ENCODE measurements at places on chromosomes 2 and 18.

DNA sequence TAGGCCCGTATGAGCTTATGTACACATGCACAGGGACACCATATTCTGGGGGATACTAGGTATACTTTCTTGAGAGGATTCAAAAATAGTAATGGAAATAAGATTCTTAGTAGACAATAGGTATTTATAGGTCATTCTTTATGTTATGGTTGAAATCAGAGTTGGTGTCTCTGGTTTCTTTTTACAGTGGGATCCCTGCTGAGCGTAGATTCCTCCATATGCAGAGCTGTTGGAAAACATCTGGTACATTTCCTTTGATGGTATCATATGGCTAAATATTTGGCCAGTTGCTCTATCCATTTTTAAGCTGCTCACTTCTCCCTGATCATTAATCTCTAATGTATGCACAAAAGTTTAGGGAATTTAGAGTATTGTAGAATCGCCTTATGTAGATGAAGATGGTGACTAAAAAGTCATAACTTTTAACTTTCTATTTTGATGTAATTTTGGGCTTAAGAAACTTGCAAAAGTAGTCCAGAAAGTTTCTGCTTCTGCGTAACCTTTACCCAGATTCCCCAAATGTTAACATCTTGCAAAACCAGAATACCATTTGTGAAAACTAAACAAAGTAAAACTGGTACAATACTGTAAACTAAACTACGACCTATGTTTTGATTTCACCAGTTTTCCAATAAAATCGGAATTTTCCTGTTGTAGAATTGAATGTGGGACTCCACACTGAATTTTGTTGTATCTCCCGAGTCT lies 5.4 kb downstream of the ARHGAP28 start:
- no peak for DNase-seq

- no peak for DNase-seq
Measured at GRCh38 chr2:99623613-99624012, 133.8 kb upstream of the REV1 start.

DNA sequence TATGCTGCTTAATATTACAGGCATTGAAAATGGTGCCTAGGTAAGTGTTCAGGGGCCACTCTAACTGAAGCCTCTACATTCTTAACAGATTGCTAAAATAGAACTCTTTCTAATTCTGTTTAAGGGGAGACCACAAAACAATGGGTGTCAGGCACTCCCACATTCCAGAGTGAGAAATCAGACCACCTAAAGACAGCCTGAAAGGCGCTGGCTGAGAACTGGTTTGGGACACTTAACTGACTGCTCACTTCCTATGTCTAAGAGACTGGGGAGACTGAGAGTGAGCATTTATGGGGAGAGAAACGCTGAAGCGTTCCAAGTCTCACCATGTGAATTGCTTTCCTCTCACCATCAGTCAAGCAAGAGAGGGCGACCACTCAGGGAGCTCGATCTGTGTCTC lies 108.8 kb upstream of the ITGB6 start:
- no peak for DNase-seq

- DNase-seq, result no peak
Measured at GRCh38 chr2:95074663-95075439, 46.8 kb downstream of the MRPS5 start.

GRCh38 chr2:127361929-127362885 lies 25.6 kb downstream of the MAP3K2 start:
- no peak for DNase-seq

DNA sequence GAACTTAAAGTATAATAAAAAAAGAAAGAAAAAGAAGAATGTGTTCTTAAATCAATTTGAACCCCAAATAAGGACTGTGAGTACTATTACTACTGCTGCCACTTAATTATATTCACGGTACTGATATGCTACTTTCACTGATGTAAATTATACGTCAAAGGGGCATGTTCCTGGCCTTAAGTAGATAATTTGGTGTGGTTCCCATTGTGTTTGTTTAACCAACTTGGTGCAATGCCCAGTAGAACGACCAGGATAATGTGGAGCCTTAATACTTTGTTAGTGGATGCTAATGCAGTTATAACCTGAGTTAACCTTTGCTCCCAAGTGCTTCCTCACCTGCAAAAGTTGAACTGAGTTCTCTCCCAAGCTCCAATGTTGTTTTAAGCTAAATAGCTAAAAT lies 142.0 kb downstream of the NR4A2 start:
- no peak for DNase-seq

- DNase-seq, result no peak
Measured at GRCh38 chr18:72194072-72194471, 350.1 kb downstream of the CBLN2 start.

DNA sequence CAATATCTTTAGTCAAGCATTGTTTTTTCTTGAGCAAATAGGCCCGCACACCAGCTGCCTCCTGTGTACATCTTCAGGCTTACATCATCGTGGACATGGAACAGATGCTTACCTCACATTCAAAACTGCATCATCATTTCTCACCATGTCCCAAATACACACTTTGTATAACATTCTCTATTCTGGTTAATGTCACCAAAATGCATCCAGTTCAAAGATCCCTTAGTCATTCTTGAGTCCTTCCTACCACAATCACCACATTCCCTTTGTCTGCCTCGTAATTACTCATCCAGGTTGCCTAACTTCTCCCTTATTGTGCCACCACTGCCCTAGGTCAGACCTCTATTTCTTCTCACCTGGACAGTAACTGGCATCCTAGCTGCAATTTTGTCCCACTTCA lies 373.7 kb upstream of the GALNT5 start:
- no peak for DNase-seq

DNA sequence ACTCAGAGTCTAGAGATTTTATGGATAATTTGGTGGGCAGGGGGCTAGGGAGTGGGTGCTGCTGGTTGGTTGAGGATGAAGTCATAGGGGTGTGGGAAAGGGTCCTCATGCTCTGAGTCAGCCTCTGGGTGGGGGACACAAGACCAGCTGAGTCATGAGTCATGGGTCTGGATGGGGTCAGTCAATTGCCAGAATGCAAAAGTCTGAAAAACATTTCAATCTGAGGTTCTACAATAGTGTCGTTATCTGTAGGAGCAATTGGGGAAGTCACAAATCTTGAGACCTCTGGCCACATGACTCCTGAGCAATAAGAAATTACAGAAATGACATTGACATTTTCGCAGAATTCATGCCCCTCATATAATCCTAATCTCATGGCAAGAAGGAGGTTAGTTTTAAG lies 15.1 kb downstream of the NMS start:
- DNase-seq, result no peak

DNA sequence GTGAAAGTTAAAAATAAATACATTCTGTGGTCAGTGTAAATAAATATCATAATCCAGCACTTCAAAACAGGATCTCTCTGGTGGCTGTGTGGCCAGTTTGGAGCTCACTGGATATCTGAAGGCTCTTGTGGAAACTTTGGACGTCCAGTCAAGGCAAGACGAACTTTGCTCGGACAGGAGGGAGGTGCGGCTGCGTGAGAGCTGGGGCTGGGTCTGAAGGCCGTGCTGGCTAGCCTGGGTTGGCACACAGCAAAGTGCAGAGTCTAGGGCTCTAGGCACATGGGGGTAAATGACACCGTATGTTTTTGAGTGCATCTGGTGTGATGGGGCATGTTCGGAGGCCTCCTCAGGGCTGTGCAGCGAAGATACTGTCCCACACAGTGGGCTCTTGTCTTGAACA lies 78.9 kb upstream of the TXNDC2 start:
- DNase-seq, result no peak

- DNase-seq, result no peak
Measured at GRCh38 chr2:228086561-228086960, 94.9 kb downstream of the SPHKAP start.

- no peak for DNase-seq
Measured at GRCh38 chr18:79903071-79903635, 48.3 kb downstream of the SLC66A2 start.

DNA sequence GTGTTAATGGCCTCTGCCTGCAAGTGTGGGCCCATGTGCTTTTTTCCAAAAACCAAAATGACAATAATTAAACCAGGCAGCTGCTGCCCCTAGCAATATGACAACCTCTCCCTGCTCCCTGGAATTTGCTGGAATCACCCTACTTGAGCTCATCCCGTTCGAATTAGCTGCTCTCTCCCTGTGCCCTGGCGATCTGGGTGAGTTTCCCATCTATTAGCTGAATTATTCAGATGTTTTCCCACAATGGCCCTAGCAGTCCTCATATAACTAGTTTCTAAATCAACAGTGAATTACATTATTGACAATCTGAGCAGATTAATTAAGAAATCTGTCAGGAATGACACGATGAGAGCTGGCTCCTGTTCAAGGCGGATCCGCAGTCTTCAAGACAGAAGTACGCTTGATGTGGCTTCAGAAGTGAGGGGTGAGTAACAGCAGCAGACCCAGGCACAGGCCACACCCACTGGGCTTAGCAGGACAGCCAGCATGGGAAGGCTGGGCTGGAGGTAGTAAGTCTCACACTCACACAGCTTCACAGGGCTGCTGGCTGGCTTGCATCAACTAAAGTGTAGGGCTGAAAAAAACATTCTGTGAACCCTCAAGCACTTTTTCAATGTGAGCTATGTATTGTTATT lies 366.2 kb upstream of the ID2 start:
- DNase-seq, result no peak

GRCh38 chr2:78940998-78941397 lies 84.5 kb upstream of the REG3G start:
- no peak for DNase-seq

GRCh38 chr2:191304939-191305875 lies 60.0 kb downstream of the MYO1B start:
- no peak for DNase-seq

GRCh38 chr2:136248242-136248641 lies 130.3 kb upstream of the CXCR4 start:
- DNase-seq, result no peak

GRCh38 chr18:45137087-45137419 lies 456.4 kb downstream of the SETBP1 start:
- no peak for DNase-seq

DNA sequence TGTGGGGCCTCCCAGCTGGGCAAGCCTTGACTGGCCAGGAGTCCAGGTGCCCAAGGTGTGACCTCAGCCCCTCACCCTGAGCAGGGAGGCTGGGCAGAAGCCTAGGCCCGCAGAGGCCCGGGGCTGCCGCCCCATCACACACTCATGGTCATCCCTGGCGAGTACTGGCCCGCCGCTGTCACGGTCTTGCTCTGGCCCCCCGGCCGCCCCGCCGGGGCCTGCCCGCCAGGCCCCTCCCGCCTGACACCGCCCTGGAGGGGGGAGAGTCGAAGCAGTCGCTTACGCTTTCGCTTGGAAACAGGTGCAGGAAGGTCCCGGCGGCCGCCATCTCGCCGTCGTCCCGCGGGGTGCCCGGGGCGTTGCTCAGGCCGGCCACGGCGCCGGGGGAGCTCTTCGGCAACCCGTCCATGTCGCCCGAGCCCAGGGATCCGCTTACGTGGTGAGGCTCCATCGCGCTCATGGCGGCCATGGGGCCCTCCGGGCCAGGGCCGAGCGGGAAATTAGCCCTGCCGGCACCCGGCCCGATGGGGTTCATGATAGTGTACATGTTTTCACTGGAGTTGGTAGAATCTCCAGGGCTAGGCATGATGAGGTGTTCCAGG lies 26.6 kb upstream of the ANKRD62 start:
- DNase-seq, result no peak

DNA sequence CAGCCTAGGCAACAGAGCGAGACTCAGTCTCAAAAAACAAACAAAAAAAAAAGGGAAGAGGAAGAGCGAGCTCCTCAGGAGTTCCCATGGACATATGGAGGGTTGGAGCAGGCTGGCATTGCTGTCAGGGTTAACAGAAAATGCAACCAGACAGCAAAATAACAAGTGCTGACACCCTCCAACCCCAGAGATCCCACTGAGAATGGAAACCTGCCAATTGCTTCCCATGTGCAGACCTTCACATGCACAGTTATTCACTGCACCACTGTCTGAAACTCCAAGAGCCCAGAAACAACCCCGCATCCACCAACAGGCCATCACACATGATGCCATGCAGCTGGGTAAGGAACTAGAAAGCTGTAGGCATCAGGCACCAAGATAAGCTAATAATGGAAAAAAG lies 43.5 kb downstream of the TFCP2L1 start:
- DNase-seq, result no peak

- DNase-seq, result no peak
Measured at GRCh38 chr18:34729264-34729663, 19.2 kb downstream of the DTNA start.

GRCh38 chr2:44889096-44889495 lies 52.4 kb upstream of the SIX3 start:
- no peak for DNase-seq

DNA sequence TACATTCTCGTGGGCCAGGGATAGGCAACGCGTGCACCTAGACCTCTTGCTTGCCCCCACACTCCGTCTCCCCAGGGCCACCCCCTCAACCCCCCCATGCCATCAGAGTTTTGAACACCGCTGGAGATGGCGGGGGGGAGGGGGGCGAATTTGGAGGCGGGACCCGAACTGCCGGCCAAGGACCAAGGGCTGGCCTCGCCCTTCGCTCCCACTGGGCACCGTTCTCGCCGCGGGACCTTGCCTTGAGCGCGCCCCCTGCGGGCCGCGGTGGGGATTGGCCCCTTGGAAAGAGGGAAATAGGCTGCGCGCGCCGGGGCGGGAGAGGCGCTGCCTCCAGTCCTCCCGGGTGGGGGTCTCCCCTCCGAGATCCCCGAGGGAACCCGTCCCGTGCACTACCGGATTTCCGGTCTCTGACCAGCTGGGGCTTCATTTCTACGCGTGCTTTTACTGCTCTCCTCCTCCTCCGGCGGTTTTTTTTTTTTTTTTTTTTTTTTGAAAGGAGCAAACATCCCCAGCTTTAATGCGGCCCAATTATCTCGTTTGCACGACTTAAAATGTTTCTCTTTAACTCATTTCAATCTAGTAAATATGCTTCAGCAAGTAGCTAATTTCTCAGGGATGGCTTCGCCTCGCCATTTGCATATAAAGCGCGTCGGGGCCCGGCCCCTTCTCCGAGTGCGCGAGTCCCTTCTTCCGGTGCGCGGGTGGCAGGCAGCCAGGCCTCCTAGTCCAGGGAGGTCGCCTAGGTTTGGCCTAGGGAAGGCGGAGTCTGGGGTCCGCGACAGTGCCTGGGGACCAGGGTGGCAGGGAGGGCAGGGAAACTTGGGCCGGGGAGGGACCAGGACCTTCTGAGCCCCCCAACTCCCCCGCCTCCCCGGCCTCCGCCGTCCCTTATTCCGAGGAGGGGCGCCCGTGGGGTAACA lies 10.0 kb upstream of the GBX2 start:
- DNase-seq, result no peak

- DNase-seq, result no peak
Measured at GRCh38 chr18:43650426-43650825, 373.1 kb upstream of the SYT4 start.

- DNase-seq, result no peak
Measured at GRCh38 chr18:57148263-57148662, 1.4 kb downstream of the BOD1L2 start.

GRCh38 chr2:46954951-46955571 lies 39.5 kb upstream of the MCFD2 start:
- no peak for DNase-seq

DNA sequence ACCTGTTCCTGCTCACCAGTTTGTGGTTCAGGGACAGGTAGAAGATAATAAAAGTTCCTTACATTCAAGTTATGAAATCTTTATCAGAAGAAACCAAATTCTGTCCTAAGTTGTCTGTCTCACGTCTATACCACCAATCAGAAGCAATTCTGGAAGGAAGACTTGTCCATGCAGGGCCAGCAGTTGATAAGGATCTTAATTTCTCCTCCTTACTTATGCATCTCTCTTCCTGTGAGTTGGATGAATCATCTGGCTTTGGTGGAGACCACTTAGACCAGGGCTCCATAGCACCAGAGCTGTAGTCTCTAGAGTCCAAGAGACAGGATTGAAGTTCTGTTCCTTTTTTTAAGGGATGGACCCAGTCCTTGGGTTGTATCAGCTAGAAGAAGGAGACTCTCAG lies 106.5 kb downstream of the APOB start:
- DNase-seq, result no peak
